ENCODE measurements at places on chromosomes 16 and 17.

DNA sequence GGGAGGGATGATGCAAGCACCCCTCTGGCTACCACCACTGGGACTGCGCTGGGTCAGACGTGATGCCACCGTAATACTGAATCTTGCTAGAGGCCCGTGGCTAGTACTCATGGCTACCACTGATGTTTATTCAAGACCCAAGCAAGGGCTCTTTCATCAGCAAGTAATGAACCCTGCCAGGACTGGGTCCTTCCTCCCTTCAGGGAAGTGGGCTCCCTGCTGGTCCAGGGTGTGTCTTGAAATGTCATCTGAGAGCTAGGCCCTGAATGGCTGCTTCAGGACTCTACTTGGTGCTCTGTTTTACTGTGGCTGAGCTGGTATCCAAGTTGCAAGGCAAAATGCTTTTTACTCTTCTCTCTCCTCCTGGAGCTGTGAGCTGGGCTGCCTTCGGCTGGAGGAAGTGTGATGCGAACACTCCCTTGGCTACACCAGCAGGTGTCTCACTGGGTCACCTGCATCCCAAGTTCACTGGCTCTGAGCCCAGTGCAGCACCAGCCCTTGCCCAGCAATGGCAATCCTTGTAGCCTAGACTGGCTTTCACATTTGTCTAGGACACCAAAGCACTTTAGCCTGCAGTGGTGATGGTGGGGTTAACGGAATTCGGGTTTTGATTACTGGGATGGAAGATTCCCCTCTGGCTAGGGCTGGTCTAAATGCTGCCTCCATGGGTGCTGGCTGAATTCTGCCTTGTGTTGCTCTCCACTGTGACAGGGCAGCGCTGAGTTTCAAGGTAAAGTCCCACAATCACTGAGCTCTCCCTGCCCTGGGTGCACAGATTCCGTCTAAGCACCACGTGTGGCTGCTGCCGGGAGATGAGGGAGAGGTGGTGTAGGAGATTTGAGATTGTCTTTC, 98.6 kb downstream of the USP22 start:
- no peak for DNase-seq

DNA sequence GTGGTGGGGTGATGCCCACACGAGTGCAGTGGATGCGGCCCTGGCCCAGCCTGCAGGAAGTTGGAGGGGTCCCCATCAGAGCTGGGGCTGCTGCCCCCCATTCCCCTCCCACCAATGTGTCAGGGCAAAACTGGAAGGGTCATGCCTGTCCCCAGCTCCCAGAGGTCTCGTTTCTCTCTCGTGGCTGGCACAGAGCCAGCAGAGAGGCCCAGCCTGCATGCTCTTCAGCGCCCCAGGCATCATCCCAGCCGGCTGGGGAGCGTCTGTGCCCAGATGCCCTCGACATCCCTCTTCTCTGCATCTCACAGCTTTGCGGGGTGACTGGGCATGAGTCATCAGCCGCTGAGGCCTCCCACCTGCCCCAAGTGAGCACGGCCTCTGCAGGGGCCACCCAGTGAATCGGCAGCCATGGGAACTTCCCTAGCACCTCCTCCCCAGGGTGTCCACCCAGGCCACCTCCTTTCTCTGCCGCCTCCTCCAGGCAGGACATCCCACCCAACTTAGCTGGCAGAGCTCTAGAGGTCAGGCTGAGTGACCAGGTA, 9.8 kb upstream of the CSNK1D start:
- peak; percentile 81 for DNase-seq

GRCh38 chr16:85502357-85502756, 110.8 kb upstream of the GSE1 start:
- no peak for DNase-seq

- DNase-seq = no peak
Measured at GRCh38 chr16:11078812-11079459, 134.6 kb downstream of the CLEC16A start.

DNA sequence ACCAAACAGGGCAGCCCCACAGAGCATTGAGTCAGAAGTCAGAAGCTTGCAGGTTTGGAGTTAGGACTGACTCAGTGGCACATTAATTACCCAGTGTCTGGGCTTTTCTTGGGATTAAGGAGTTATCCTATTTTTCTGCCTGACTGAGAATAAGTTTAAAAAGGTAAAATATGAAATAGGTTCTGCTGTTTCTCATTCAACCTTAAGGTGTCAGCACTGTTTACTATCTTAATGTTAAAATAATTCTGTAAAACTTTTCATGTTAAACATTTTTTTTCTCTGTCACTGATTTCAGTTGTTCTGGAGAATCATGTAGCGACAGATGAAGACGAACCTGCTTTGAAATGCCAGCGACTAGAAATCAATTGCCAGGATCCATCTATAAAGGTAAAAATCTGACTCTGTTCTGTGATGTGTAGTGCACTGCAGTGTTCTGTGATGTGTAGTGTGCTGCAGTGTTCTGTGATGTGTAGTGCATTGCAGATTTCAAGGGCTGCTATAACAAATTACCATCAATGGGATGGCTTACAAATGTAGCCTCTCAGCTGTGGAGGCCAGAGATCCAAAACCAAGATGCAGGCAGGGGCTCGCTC, 128.0 kb downstream of the LAT start:
- no peak for DNase-seq

GRCh38 chr16:53925107-53925410, 221.1 kb downstream of the FTO start:
- no peak for DNase-seq

GRCh38 chr16:88441460-88441859, 11.6 kb upstream of the ZFPM1 start:
- no peak for DNase-seq

- no peak for DNase-seq
Measured at GRCh38 chr16:85759136-85759535, 8.2 kb upstream of the C16orf74 start.

DNA sequence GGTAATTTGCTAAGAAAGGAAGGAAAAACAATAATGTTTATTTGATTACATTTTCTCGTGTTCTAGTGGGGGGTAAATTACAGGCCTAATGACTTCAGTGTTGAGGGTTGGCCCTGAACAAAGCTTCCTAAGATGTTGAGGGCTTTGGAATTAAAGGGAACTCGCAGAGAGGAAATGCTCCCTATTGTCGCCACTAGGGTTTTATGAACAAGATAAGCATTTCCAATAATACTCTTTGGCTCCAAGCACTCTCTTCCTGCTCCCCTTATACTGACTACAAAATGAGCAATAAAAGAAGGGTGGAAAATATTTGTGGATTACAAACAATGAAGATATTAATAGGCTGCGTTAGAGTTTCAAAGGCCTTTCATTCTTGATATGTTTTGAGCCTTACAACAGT, 363.6 kb downstream of the HS3ST3B1 start:
- no peak for DNase-seq

GRCh38 chr17:17783825-17784656, 52.7 kb downstream of the SREBF1 start:
- DNase-seq = no peak

DNA sequence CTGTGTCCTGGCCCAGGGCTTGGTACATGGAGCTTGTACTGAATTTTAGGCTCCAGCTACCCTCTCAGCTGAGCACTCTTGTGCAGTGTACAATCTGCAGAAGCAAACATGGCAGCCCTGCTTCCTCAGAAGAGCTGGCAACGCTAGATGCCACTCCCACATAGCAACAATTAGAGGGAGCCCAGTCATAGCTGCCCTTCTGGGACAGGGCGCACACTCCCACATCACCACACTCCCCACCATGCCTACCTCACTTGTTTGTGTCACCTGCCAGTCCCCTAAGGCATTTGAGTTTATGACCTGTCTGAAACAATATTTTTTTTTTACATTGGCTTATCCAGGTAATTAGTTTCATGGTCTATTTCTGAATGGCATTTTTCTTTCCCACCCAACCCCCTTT, 72.3 kb downstream of the C17orf67 start:
- DNase-seq = no peak

- DNase-seq = no peak
Measured at GRCh38 chr16:65062736-65063583, 58.9 kb downstream of the CDH11 start.

DNA sequence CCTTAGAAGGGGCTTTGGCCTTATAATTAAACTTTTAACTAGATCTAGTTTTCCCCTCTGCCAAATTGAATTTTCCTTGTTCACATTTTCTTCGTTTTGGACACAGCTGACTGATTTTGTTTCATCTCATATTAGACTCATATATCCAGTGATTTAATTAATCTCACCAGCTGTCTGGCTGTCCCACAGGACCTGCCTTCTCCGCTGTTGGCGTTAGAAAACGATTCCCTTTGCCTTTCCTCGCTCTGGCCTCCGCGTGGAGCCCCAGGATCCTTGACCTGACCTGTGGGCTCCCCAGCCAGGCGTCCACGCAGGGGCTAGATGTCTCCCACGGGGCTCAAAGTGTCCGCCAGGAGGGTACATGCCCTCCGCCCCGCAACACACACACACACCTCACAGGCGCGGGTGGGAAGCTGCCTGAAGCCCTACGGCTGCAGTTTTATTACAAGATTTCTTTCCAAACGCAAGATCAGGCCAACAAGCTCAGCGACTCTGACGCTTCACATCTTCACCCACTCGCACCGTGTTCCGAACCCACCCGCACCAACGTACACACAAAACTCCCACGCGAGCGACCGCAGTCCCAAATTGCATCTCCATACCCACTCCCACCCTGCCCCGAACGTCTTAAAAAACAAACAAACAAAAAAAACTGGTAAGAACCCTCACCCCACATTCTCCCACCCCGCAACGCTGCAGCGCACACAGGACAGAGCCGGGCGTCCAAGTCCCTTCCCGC, 1.1 kb downstream of the RPRML start:
- DNase-seq = no peak

- DNase-seq = no peak
Measured at GRCh38 chr16:85897382-85897781, 1.6 kb upstream of the IRF8 start.

GRCh38 chr16:49947907-49948678, 76.9 kb upstream of the CNEP1R1 start:
- DNase-seq = no peak

- no peak for DNase-seq
Measured at GRCh38 chr17:74738051-74738996, 1.3 kb downstream of the RAB37 start.

- no peak for DNase-seq
Measured at GRCh38 chr16:12184419-12184917, 207.9 kb downstream of the SNX29 start.

DNA sequence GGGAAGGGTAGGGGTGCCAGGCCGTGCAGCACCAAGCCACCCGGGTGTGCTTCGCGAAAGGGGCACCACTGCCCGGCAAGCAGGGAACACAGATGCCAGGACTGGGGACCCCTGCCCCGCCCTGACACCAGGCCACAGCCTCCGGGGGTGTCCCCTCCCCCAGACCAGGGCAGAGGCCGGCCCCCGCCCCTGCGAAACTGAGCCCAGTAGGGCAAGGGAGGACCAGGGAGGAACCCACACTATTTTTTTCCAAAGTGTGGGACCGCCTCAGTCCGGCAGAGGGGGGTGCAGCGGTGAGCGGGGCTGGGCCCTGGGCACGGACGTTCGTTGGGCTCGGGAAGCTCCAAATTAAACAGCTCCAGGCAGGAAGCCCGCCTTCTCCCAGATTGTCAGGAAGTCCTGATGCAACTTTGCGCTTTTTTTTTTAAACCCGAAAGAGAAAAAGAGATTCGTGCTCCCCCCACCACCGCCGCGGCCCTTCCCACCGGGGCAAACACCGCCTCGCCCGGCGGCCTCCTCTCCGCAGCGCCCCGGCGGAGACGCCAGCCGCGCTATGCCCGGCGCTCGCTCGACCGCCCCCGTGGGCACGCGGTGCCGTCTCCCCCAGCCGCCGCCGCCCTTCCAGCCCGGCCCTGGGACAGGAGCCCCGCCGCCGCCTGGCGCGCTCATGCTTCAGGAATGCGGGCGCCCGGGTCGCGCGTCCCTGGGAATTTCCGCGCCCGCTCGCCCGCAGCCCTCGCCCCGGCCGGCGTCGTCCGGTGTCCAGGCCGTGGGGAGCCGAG, 755 bp downstream of the PIEZO1 start:
- DNase-seq = no peak

DNA sequence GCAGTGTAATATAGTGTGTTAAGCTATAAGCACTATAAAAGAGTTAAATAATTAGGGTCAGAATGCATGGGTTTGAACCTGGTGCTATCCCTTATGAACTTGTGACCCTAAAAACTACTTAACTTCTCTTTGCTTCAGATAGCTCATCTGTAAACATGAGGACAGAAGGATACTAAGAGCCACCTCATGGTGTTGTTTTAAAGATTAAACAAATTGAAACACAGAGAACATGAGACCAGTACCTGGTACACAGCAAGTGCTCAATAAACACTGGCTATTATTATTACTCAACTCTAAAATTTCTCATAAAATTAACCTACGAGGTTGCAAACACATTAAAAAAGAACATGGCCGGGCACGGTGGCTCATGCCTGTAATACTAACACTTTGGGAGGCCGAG, 43.3 kb downstream of the SMURF2 start:
- DNase-seq = no peak

GRCh38 chr16:4051591-4051990, 64.7 kb downstream of the ADCY9 start:
- DNase-seq = no peak

GRCh38 chr16:10581507-10581906, 1.1 kb upstream of the EMP2 start:
- no peak for DNase-seq

DNA sequence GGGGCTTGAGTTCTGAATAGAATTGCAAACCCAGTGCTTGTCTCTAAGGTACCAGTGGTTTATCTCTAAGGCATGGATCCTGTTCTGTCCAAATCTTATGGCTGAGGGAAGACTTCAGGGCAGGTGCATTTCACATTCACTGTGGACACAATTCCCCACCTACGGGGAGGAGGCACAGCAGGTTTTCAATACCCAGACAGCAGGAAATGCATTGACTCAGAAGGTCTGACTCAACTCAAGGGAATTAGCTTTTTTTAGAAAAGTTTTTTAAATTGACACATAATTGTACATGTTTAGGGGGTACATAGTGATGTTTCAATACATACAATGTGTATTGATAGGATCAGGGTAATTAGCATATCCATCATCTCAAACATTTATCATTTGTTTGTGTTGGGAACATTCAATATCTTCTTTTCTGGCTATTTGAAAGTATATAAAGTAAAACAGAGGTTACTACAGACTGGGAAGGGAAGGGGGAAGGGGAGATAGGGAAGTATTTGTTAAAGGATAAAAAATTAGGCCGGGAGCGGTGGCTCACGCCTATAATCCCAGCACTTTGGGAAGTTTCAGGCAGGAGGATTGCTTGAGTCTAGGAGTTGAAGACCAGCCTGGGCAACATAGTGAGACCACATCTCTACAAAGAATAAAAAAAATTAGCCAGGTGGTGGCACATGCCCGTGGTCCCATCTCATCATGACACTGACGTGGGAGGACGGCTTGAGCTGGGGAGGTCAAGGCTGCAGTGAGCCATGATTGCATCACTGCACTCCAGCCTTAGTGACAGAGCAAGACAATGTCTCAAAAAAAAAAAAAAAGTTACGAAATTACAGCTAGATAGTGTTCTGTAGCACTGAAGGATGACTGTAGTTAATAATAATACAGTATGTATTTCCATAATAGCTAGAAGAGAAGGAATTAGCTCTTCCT, 54.9 kb downstream of the RGS9 start:
- DNase-seq = no peak

All from AG04450 (cell line).